ENCODE measurements at places on chromosomes 2 and 18.

- DNase-seq, result no peak
These were observed 219.6 kb downstream of the CYP26B1 start for GRCh38 chr2:71927757-71928715.

- no peak for DNase-seq
These were observed 195.4 kb upstream of the SIX3 start for GRCh38 chr2:44745922-44746766.

DNA sequence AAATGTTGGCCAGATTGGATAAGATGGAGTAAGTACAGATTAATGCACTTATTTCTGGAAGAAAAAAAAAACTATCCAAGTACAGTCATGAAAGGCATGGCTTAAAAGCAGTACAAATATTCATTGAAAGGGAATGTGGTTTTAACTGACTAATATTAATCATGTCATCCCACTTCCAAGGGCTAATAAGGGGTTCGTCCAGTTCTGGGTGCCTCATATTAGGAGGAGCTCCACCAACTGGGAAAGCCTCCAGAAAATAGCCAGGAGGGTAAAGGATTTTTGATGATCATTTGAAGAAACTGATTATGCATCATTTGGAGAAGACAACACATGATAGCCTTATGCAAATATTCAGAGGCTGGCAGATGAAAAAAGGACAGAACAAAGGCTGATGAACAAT, 115.2 kb upstream of the ARL5A start:
- no peak for DNase-seq

- no peak for DNase-seq
These were observed 12.0 kb upstream of the GCFC2 start for GRCh38 chr2:75722687-75723086.

DNA sequence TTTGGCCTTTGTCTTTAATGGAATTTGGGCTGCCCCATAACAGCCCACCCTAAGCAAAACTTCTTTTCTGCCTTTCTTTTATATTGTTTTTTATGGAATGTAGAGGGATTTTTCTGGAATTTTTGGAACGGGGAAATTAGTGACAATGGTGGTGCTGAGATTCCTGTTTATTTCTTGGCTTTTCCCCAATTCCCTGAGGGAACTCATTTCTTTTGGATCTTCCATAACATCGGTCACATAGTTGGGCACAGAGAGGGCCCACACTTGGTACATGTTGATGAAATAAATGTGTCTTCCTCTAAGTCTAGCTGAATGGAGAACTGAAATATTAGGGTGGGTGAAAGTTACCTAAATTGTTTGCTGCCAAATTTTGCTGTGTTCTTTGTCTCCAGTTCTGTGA, 191.6 kb upstream of the TNP1 start:
- DNase-seq, result no peak

GRCh38 chr18:31679133-31679742, 5.1 kb downstream of the B4GALT6 start:
- DNase-seq, result no peak

DNA sequence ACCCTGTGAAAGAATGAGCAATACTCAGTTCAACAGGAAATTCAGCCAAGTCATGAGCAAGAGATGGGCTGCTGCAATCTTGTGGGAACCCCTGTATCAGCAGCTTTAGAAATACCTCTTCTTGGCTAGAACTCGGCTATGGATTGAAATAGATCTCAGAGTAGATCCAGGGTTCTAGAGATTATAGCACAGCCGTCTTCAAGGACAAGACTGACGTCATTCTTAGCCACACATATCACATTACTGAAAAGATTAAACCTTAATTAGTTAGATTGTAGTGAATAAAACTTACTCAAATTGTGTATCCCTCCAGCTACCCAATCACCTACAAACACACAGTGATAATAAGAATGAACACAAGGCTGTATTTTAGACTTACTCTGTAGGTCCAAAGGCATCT, 776.4 kb downstream of the EPHA4 start:
- no peak for DNase-seq

GRCh38 chr2:201858281-201859184, 52.2 kb downstream of the CDK15 start:
- DNase-seq, result no peak

DNA sequence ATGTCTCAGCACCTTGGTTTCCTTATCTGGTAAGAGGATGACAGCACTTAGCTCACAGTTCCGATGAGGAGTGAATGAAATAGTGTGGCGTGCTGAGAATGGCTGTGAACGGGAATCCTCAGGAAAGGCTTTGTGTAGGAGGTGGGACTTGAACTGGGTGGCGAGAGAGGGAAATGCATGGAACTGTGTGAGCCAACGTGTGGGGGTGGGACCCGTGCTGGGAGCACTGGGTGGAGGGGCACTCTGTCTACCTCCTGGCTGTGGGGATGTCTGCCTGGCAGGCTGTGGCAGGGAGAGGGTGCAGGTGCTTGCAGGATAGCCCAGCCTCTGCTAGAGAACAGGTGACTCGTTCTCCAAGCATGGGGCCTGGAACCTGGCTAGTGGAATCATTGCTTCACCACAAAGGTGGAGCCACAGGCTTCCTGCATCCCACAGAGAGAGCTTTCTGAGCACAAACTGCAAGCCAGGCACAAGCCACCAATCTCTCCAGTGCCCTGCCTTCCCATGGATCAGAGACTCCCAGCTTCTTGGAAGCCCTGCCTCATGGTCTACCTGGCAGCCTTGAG, 145.2 kb downstream of the CELF4 start:
- no peak for DNase-seq

DNA sequence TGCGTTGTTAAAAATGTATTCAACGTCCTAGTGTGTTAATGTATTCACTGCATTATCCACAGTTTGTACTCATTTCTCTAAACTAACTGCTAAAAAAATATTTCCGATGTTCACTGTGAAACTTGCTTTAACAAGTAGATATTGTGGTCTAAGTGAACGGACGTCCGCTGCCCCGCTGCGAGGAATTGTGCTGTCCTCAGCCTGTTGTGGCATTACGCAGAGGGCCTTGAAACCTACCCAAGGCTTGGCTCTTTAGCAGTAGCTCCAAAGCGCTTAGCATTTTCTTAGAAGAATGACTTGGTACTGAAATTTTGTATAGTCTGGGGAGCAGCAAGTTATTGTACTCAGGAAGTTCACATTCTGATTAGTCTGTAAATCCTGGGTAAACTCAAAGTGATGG, 136.5 kb upstream of the SP5 start:
- no peak for DNase-seq

DNA sequence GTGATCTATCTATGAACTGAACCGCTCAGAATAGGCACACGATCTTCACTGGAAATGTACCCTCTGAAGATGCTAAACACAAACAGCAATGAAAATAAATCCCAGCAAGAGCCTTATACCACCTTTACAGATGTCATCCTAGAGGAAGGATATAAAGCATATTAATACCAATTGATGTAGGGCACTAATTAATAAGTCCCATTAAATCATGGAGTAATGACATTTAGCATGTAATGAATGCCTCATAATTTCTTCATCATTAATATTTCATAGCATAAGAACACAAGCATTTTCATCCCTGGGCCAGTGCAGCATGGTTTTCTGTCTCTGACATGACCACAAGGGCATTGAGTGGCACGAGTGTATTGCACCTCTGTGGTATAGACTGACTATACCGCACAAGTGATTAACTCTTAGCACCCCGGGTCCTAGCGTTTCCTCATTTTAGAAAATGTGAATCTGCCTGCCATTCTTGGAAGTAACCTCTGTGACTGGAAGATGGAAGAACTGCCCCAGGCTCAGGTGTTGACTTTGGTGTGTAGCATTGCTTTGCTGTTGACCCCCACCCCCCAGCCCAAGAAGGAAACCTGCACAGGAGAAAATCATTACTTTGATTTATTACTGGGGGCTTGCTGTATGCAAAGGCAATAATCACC, 1.4 kb upstream of the TMEM178A start:
- DNase-seq, result no peak

DNA sequence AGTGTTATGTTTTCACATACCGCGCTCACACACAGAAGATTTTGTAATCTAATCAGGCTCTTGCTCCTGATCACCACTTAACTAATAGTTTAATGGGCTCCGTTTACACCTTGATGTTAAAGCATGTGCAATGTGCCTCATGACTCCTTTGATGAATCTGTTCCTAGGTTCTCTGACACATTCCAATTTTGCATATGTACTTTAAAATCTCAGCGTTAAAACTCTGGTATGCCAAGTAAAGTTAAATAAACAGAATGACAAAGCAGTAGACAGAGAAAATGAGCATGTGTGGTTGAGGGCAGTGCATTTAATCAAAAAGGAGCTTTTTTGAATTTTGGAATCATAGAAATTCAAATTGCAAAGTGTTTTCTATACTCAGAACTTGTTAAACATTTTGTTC, 96.4 kb downstream of the TCF4 start:
- DNase-seq, result no peak

GRCh38 chr18:23793051-23793450, 103.8 kb downstream of the LAMA3 start:
- DNase-seq, result no peak

GRCh38 chr2:160209516-160209856, 9.4 kb upstream of the ITGB6 start:
- DNase-seq, result no peak

Data from activated CD8-positive, alpha-beta memory T cell treated with anti-CD3 and anti-CD28 coated beads for 1 hour (primary cell).